ENCODE measurements at places on chromosomes 2 and 18.

DNA sequence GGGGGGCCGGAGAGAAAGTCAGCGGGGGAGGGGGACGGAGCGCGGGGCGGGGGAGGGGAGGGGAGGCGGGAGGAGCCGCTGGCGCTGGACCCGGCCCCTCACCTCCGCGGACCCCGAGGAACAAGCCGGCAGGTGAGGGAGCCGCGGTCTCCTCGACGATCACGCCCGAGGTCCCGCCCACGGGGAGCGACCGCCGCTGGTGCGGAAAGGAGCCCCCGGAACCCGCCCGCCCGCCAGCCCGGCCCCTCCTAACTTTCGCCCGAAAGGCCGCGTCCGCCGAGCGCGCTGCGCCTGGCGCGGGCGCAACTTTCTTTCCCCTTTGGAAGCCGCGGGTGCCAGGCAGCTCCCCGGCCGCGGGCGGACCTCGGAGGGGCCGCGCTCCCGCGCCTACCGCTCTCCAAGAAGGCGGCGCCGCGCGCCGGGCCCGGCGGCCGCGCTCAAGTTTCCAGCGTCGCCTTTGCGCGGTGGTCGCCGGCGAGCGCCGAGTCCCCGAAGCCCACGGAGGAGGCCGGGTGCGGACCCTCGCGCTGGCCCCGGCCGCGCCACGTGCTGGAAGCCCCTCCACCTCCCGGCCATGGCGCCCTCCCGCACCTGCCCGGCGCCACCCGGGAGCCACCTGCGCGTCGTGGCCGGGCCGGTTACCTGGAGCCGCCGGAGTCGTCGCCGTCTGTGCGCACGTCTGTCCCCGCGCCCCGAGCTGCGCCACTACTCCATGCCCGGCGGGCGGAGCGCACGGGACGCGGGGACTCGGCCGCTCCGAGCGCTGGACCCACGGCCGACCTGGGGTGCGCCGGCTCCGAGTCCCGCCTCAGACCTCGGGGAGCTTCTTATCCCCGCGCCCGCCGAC, at the start of gene ALKAL2:
ALKAL2 (minus strand) TSS at position 181 of the 847 bp plus-strand sequence. CDS start 256 bp downstream, outside the sequence.
- peak; percentile 62 for DNase-seq

- DNase-seq: no peak
These were observed 44.5 kb downstream of the DOCK10 start for GRCh38 chr2:224997802-224998201.

- no peak for DNase-seq
These were observed 192.3 kb downstream of the PMAIP1 start for GRCh38 chr18:60092073-60092472.

GRCh38 chr18:23920054-23920453, 94.5 kb upstream of the TTC39C start:
- no peak for DNase-seq

- DNase-seq: no peak
These were observed 39.4 kb downstream of the EDAR start for GRCh38 chr2:108949316-108950239.

DNA sequence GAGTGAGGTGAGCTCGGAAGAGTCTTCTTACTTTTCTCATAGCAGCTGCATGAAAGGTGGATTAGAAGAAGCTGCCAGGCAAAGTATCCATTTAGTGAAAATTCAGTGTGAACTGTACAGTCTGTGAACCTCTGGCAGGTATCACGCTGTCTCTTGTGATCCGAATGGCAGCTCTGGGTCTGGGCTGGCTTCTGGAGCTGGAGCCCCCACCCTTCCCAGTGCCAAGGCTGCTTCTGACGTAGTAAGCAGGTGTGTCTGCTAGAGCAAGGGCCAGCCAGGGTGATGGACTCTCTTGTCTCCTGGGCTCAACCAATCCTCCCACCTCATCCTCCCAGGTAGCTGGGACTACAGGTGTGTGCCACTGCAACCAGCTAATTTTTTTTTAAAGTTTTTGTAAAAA, 14.0 kb upstream of the NTSR2 start:
- no peak for DNase-seq

DNA sequence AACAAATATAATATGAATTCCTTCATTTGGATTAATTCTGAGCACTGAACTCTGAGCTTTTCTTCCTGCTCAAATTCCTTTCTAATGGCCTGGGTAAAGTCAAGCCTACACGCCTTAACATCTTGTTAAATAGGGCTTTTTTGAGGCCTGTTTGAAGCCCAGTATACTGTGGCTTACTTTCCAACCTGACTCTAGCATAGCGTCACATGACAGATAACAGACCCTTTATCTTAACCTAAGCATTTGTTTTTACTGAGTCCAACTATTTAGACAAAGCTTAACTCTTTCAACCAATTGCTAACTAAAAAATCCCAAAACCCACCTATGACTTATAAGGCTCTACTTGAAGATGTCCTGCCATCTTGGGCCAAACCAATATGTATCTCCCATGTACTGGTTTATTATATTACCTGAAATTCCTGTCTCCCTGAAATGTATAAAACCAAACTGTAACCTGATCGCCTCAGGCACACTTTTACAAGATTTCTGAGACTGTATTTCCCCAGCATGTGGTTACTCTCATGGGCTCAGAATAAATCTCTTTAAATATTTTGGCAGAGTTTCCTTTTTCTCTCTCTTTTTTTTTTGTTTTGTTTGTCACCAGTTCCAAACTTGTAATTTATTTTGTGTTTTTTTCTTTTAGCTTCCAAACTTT, 271.1 kb upstream of the VWC2L start:
- DNase-seq: no peak

- no peak for DNase-seq
These were observed 46.5 kb downstream of the KCNIP3 start for GRCh38 chr2:95343429-95344214.

- peak; percentile 75 for DNase-seq
These were observed 92.3 kb downstream of the SEPTIN10 start for GRCh38 chr2:109521233-109522062.

DNA sequence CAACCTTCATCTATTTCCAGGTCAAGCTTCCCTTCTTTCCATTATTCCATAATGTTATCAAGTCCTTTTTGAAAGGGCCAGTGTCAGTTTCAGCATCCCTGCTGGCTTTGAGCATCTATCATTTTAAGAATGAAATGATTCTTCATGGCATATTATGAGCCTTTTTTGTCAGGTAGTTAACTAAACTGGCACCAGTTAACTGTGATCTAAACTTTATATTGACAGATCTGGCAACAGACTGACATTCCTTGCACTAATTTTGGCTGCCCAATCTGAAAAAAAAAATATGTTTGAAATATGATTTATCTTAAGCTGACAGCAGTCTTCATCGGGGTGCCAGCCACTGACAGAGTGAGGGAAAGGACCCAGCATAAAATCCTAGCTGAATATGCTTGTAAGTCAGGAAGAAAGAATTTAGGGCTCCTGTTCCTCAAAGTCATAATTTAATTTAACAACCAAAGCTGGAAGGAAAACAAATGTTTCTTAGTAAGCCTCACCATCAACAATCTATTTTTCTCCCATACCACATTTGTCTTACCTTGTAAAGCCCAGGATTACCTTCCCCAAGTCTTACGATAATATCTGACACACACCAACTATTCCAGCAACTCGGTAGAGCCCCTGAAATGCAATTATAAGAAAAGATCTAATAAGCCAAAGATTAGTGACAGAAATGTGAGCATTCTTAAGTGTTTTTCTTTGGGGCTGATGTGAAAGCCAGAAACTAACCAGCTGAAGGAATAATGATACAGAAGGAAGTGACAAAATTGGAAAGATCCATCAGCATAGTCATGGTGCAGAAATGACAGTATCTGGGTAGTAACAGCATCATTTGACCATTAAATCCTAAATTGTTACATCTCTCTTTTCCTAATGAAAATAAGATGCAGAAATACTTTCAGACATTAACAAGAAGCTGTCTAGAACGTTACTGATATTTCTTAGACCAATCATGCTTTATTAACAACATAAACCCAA, 228.1 kb downstream of the RBM43 start:
- no peak for DNase-seq

- peak; percentile 57 for DNase-seq
These were observed 59.6 kb downstream of the ZNF516 start for GRCh38 chr18:76435316-76435989.

GRCh38 chr2:163669506-163669905, 66.3 kb downstream of the FIGN start:
- DNase-seq: no peak

DNA sequence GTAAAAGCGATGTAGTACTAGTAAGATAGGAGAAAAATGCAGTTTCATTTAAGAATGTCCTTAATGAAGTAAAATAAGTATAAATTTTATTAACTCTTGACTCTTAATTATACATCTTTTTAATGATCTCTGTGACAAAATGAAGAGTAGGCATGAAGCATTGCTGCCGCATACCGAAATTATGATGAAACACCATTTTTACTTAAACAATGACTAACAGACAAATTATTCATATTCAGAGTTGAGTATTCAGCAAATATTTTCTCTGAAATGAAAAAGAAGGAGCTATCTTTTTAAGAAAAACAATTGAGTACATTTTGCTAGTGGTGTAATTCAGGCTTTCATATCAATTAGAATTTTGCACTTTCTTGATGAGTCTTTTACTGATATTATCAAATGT, 150.6 kb upstream of the DOCK10 start:
- no peak for DNase-seq

DNA sequence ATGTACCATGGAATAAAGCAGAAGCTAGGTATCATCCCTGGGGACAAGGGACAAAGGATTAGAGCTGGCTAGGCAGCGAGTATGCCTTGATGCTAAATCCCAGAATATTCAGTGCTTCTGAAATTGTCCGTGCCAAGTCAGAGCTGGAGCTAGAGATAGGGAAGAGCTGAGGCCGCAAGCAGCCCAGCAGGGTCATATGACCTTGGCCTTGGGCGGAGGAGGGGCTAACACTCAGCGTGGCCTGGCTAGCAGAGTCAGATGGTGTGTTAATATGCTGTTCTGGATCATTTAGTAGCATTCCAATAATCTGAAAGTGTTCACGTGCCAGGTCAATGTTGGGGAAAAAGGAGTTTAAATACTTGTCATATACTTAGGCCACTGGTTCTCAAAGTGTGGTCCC, 374.8 kb downstream of the CLIP4 start:
- DNase-seq: peak; percentile 26

- no peak for DNase-seq
These were observed 129.2 kb downstream of the ALPK2 start for GRCh38 chr18:58499527-58500221.

- no peak for DNase-seq
These were observed 185.3 kb downstream of the EIPR1 start for GRCh38 chr2:3192281-3192818.

GRCh38 chr2:107430006-107430405, 396.7 kb upstream of the RGPD4 start:
- DNase-seq: no peak

- DNase-seq: no peak
These were observed 290.0 kb upstream of the SALL3 start for GRCh38 chr18:78689606-78690005.

- DNase-seq: no peak
These were observed 346.3 kb downstream of the LRATD1 start for GRCh38 chr2:14978845-14979244.

DNA sequence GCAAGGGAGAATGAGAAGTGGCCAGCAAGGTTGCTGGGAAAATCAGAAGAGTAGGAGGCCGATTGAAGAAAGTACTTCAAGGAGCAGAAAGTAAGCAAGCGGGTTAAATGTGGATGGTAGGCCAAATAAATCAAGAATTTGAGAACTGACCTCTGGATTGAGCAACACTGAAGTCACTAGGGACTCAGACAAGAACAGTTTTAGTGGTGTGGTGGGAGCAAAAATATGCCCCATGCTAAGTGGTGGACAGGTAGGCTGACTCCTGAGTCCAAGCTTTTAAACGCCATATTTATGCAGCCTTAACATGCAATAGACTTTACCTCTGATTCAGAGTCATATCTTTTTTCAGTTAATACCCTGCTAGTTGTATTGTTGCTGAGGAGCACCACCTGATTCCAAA, 4.5 kb downstream of the TRABD2A start:
- DNase-seq: no peak

DNA sequence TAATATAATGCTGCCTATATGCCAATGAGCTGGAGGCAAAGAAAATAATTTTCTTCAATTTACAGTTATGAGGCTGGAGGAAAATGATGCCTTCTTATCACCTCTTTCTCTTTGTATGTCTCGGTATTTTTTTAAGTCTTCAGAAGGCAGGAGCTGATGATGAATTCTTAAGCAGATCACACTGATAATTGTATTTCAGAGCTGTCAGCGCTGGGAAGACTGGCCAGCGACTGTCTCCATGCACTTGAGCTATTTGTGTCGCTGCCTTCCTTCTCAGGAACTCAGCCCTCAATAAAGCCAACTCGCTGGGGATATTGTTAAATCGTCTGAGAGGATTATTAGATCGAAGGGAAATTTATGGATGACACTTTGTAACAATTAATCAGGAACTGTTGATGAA, 40.3 kb downstream of the PTGR3 start:
- peak; percentile 8 for DNase-seq

GRCh38 chr2:42904576-42904876, 112.1 kb upstream of the HAAO start:
- DNase-seq: no peak

DNA sequence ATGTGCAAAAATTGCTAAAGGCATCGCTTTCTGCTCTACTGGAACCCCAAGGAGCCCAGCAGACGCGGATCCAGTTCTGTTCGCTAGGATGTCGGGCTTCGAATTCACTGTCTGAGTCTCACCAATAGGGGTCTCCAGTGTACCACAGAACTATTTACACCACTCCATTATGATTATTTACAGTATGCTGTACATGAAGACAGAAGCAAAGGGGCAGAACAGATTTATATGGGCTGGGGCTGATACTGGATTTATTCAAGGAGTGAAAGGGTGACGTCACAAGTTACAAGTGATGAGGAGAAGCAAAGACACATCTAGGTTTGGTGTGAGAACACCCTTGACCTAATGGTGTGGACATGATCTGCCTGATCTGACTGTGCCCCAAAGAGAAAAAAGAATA, 185.3 kb upstream of the ATP5MC3 start:
- peak; percentile 60 for DNase-seq

- DNase-seq: no peak
These were observed 16.7 kb downstream of the SS18 start for GRCh38 chr18:26073758-26074157.

DNA sequence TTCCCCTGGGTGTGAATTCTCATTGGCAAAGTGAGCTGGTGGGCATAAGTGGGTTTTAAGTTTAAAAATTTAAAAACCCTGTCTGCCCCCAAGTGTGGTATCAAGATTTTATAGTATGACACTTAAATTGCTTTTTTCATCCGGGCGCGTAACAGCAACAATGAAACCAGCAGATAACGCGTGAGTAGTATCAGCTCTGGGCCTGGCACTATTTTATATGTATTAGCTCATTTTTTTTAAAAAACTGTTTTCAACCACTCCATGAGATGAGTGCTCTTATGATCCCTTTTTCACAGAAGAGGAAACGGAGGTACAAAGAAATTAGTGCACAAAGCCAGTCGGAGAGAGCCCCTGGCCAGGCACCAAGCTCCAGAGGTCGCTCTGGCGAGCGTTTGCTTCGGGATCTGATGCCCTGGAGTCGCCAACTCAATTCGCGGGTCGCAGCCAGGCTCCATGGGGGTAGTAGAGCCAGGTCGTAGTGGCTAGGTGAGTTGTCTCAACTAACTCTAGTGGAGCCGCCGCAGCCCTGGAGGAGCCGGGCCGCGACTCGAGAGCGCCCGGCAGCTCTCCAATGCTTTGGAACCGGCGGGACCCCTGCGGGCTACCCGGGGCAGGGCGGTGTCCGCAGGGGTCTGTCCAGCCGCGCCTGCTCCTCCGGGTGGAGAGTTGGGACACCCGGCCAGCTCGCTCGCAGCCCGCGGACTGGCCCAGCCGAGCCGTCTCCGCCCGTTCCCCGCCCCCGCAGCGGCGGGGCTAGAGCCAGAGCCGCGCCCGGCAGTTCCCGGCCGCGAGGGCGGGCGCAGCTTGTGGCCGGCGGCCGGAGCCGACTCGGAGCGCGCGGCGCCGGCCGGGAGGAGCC, at the start of gene IL1R1:
IL1R1 (plus strand) TSS at position 777 of the 859 bp plus-strand sequence. CDS start 14,979 bp downstream, outside the sequence.
- DNase-seq: peak; percentile 41
